ENCODE measurements at places on chromosomes 1 and 21.

GRCh38 chr1:209624558-209625549 is 27.4 kb downstream of the LAMB3 start:
- no peak for DNase-seq

DNA sequence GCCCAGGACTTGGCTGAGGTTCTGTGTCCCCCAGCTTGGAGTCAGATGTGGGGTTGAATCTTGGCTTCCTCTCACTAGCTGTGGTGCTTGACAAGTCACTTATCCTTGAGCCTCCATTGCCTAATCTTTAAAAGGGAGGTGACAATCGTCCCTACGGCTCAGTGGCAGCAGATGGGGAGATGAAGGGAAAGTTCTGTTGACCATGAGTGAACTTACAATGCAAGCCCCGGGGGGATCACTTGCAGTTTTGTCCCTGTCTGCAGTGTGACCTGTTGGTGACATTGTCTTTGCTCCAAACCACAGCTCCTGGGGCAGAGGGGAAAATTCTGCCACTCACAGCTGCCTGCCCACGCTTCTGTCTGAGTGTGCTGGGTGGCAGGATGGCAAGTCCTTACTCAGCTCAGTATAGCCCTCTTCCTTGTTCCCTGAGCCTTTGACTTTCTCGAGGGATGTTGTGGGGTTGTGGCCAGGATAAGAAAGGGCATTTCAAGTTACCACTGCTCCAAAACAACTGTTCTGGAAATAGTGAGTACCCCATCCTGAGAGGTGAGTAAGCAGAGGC is 1.7 kb downstream of the PCSK9 start:
- DNase-seq = no peak

DNA sequence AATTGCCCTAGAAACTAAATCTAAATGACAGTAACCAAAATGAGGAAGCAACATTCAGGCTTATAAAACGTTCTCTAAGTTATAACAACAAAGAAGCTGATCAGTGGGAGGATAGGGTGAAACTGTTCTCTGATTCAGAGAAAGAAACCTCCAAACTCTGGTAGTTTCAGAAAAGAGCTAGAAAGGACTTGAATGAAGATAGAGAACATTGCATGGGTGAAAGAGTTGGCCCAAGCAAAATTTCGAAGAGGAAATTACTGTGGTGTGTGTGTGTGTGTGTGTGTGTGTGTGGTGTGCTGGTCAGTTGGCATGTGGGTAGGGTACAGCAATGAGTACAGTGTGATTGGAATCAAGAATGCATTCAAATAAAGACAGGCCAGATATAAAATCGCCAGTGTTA is 16.5 kb upstream of the SPAG17 start:
- DNase-seq = no peak

- no peak for DNase-seq
Measured at GRCh38 chr1:230713915-230714764, at the start of gene AGT. AGT (minus strand) TSS chr1:230714122; CDS start chr1:230710823, 3,299 bp downstream.

DNA sequence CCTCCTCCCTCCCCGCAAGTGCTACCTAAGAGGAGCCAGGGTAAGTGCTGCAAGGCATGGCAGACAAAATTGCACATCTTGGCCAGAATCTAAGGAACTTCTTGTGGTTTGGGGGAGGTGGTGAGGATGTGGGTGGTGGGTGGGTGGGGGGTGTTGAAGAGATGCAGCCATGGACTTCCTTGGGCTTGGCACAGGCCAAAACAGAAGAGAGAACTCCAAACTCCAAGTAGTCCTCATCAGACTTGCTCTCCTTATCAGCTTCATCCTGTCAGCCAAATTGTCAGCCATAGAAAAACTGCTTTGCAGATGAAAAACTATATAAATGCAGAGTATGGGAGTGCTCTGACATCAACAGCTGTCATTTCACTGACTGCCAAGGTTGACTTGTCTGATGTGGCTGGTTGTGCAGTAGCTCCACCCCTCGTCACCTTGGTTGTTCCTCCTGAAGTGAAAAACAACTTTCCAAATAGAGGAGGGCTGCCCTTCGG is 7.1 kb downstream of the AMIGO1 start:
- no peak for DNase-seq

- no peak for DNase-seq
Measured at GRCh38 chr1:218347336-218347722, 2.2 kb downstream of the TGFB2 start.
